ENCODE measurements at places on chromosomes 1 and 21.

- no peak for DNase-seq
Observed at GRCh38 chr1:181898773-181899172, 162.7 kb downstream of the ZNF648 start.

GRCh38 chr1:66552829-66553228 is 18.9 kb downstream of the SGIP1 start:
- DNase-seq = no peak

DNA sequence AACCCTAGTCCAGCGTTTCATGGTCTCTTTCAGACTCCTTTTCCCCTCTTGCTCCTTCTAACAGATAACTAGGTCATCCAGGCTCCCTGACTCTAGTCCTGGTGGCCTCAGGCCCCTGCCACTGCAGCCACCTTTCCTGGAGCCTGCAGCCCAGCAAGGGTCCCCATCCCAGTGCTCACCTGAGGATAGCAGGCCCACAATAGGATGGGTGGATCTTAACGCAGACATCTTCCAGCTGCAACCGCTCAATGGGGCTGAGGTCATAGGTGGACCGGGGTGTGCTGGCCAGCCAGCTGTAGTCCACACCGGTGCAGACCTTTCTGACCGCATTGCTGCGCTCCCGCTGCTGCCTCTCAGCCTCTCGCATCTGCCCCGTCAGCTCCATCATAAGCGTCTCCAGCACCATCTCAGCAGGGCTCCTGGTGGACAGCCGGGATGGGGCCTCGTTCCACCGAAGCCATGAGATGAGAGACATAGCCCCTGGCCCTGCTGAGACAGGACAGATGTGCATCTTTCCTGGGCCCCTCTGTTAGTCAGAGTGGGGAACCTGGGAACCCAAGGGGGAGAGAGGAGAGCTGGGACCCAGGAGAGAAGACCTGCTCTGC is 10.9 kb downstream of the RD3 start:
- DNase-seq = no peak

- peak; percentile 50 for DNase-seq
Observed at GRCh38 chr1:39625462-39626273, 13.8 kb downstream of the HEYL start.

GRCh38 chr1:54581621-54582035 is 33.6 kb downstream of the ACOT11 start:
- DNase-seq = peak; percentile 85

GRCh38 chr1:48227165-48228013 is 4.9 kb downstream of the SLC5A9 start:
- DNase-seq = no peak

GRCh38 chr1:7680207-7680954 is 90.7 kb upstream of the VAMP3 start:
- peak; percentile 58 for DNase-seq

DNA sequence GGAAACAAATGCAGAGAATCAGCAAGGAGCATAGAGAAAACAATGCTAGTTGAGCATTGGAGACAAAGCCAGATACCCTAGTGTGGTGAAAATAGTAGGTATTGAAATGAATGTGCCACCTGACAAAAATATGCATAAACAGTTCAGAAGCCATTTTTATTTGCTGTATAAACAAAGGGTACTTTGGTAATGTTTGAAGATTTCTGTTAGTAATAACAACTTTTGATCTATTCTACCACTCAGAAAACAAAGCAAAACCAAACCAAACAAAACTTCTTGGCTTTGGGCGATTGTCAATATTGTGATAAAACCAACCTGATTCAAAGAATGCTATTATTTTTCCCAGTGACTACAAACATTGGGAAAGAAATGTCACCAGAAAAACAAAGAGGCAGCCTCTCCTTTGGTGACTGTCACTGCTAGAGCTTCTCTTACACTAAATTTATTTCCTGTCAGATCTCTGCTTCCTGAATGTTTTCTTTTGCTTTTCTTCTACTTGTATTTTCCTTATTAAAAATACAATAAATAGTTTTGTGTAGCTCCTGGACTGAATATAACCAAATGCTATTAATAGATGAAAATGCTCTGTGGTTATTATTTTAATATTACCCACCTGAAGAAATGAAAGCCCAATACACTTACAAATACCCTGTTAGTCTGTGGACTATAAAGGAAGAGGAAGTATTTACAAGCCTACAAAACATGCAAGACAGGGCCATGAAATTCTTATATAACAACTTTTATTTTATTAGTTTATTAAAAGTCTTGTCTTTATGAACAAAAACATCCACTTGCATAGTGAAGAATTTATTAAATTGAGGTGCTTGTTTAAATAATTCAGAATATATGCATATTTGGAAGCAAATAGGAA is 5.7 kb downstream of the ATP6V1G3 start:
- DNase-seq = no peak

- DNase-seq = no peak
Observed at GRCh38 chr1:9245230-9245619, 10.7 kb downstream of the H6PD start.

GRCh38 chr21:36751383-36751782 is 52.5 kb downstream of the SIM2 start:
- no peak for DNase-seq

DNA sequence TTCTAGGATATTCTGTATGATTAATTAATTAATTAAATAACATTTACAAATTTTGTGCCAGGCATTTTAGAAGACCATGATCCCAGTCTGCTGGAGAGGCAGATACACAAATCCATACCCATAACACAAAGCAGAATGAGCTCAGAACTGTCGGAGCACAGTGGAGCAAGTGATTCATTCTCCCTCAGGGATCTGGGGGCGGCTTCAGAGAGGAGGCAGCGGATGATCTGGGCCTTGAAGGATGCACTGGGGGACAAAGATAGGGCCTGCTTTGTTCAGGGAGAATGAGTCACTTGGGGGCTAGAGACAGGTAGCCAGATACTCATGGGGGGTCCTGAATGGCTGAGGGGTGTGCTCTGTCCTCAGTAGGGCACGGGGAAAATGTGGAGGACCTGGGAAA is 50.9 kb upstream of the TRABD2B start:
- no peak for DNase-seq

DNA sequence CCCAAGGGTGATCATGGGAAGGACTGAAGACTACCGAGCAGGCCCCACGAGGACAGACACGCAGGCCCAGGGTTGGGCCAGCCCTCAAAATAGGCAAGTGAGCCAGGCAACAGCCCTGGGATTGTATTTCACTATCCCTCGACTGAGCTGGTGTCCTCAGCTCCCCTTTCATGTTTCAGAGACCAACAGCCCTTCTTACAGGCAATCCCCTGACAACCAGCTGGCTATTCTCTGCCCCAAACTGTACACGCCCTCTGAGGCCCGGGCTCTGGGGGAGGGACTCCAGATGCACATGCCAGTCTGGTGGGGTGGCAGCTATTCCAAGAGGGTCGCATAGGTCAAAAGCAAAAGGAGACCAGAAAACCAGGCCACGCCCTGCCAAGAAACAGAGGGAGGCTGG is 243.0 kb downstream of the TOMM20 start:
- no peak for DNase-seq

DNA sequence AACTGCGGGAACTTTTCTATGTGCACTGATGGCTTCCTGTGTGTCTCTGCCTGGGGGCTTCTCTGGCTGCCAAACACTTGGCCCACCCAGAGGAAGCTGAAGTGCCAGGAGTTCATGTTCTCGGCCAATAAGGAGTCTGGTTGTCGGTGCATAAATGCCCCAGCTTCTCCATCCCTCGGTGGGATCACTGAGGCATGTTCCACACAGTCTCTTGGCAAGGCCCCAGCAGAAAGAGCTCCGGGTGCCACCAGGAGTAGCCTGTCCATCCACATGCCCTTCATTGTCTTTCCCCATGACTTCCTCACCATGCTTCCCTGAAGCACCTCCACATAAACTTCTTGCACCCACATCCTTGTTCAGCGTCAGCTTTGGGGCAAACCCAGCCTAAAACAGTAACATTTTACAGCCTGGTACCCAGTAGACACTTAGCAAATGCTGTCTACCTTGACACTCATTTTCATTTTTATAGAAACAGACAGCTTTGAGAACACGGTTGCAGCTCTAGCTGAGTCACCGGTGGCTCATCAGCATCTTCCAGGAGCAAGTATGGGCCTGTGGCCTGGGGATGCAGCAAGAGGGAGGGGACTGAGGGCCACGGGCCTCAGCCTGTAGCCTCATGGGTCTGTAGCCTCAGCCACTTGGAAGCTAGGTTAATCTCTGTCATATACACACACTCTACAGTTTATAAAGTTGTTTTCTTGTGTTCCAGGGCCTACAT is 14.8 kb upstream of the CDCP2 start:
- DNase-seq = no peak

DNA sequence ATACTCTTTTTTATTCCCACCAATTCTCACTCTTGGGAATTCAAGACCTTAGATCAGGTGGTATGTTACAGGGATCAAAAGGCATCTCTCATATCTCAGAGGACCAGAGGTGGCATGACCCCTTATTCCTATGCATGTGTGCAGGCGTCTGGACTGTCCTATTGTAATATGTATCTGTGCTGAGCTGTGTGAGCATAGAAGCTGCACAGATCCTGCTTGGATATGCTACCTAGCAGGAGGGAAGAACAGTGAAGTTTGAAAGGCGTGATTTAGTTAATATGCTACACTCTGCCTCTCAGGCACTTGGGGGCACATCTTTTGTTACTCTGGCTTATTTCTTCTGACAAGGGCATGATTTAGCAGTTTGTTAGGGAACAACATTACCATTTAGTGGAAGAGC is 86.7 kb upstream of the ZRANB2 start:
- DNase-seq = no peak
